ENCODE measurements at places on chromosomes 5 and 9.

DNA sequence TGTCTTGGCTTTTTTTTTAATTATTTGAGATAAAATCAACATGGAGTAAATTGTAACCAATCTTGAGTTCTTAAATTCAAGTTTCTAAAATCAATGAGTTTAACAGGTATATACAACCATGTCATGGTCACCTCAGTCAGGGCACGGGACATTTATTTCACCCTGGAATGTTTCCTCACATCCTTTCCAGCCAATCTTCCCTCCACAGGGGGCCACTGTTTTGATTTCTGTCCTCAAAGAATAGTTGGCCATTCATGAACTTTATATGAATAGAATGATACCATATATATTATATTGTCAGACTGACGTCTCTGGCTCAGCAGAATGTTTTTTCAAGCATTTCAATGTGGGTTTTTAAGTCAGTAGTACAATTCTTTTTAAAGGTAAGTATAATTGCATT, 806 bp downstream of the ZNF474 start:
- no peak for DNase-seq

GRCh38 chr9:134432471-134432870, 106.2 kb downstream of the RXRA start:
- no peak for DNase-seq

- no peak for DNase-seq
These were observed 64.1 kb upstream of the GOLM1 start for GRCh38 chr9:86163503-86163902.

- no peak for DNase-seq
These were observed 102.4 kb upstream of the APC start for GRCh38 chr5:112635276-112635675.

- DNase-seq, result no peak
These were observed 63.4 kb downstream of the MVB12B start for GRCh38 chr9:126389992-126390391.

- no peak for DNase-seq
These were observed 25.9 kb downstream of the SAR1B start for GRCh38 chr5:134606726-134607125.

DNA sequence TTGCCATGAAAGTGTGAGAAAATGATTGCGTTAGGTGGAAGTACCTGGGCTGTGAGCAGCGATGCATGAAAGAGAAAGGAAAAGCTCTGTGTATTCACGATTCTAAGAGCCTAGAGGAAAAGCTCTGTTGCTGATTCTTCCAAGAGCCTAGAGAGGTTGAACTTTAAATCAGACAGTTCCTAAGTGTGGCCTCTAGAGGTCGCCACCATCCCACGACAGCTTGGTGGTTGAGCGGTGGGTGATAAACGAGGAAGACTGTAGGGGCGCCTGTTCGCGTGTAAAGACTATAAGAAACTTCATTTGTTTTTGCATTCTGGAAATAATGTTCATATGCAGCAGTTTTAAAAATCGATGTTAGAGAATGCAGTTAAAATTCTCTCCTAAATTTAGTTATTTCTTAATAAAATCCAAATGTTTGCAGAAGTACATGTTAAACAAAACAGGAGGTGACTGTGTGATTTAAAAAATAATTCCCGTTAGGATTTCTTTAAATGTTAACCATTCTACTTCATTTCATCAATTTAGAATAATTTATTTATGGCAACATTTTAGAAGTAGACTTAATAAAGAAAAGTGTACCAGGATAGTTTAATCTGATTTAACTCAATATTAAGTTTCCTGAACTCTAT, 107.7 kb downstream of the TENT4A start:
- DNase-seq, result no peak

- no peak for DNase-seq
These were observed 15.8 kb downstream of the CSF2 start for GRCh38 chr5:132089363-132089762.

DNA sequence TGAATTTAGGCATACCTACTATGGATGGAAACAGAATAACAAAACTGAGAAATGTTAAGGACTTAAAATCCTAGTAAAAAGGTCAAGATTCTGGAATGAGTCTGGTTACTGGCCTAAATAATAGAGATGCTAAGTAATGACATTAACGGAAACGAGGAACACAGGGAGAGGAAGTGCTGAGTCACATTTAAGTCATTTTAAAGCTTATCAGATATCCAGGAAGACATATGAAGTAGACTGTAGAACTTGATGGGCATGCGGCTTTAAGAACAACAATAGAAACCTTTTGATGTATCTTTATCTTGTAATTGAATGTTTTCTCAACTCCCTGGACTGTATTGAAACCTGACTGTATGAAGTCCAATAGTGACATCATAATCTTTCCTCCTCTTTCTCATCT, 1251.4 kb upstream of the CDH6 start:
- no peak for DNase-seq

DNA sequence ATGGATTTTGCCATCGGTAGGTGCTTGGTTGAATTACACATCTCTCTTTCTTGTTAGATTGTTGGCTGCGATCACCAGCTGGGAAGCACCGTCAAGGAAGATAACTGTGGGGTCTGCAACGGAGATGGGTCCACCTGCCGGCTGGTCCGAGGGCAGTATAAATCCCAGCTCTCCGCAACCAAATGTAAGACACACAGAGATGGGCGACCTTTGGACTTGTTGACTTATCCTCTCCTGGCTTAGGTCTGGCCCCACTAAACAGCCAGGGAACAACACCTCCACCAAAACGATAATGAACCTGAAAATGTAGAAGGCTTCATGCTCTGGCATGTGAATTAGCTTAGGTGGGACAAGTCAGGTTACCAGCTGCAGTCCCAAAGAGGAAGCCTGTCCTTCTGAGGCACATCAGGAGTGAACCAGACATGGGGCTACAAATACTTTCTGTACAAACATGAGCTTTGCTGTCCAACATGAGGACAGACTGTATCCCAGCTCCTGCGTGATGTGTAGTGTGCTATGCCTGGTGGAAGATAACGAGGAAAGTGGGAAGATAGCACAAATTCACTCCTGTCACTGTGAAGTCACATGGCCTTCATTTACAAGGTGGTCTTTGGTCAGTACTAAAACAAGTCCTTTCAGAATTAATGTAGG, 148.4 kb downstream of the ADAMTSL1 start:
- no peak for DNase-seq

DNA sequence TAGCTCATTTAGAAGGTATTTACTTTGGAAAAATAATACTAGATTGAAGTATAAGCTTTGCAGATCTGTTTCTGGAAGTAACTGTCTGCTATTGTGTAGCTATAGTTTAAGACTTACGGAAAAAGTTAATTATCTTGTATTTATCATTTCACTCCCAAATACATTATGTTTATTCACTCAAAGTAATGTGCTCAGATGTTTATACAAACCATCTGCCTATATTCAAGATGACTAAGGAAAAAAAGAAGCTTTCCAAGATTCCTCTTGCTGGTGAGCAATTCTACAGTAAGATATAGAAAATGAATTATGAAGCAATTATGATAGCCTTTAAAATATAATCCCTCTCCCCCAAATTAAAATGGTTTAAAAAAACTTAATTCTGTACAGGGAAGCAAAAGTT, 137.9 kb downstream of the KIAA0825 start:
- no peak for DNase-seq

GRCh38 chr5:154131817-154132216, 58.7 kb upstream of the GALNT10 start:
- DNase-seq, result no peak

- DNase-seq, result no peak
These were observed 87.1 kb upstream of the TLX3 start for GRCh38 chr5:171221916-171222315.

- DNase-seq, result no peak
These were observed 48.5 kb upstream of the GLIPR2 start for GRCh38 chr9:36088020-36088419.

- no peak for DNase-seq
These were observed 596 bp upstream of the CDC37L1 start for GRCh38 chr9:4678679-4679267.

- DNase-seq, result no peak
These were observed 81.9 kb downstream of the TNC start for GRCh38 chr9:115035841-115036612.

- DNase-seq, result no peak
These were observed 345.9 kb upstream of the RIOK2 start for GRCh38 chr5:97528941-97529340.

- no peak for DNase-seq
These were observed 13.1 kb upstream of the SMC2 start for GRCh38 chr9:104080983-104081382.

DNA sequence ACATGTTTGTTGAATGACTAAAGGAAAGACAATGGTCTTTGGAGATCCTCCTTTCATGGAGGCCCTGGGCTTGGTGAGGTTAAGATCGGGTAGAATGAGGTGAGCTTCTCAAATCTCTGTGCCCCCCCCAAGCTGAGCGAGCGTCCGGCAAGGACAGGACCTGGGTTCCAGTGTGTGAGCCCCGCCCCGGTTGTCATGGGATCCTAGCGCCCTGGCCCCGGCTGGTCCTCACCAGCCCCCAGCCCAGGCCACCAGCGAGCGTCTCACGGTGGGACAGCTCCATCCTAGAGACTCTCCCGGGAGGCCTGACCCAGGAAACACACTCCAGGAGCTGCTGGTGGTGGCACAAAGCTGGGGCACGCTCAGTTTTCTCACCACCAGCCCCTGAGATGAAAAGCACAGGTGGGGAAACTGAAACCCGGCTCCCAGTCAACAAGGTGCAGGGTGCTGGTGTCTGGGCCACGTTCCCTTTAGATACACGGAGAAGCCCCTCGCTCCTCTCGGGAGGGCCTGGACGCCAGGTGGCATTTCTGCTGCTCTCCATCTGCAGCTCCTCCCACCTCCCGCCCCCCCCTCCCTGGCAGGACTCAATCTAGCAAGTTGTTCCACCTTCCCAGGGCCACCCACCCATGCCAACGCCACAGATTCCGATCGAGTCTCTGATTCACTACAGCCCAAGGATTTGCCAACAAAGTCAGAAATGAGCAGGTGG, 131.3 kb upstream of the PPP1R26 start:
- DNase-seq, result no peak

DNA sequence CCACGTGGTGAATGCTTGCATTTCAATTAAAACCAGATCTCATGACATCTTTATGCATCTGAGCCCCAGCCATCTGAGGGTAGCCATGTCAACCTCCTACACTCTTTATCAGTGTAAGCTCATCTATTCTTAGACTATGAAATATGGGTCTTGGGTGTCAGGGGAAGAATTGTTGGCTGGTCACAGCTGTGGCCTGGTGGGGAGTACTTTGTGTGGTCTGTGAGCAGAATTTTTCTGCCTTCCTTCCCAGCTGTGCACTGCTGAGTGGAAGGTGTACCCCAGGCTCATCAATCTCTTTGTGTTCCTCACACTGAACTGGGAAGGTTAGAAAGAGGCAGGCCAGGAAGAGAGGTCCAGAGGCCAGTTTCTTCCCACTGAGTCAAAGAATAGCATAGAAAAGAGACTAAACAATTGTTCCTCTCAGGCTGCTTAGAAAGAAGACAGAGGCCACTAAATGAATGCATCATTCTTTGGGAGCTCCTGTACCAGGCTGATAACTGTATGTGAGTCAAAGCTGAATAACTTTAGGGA, 202.7 kb upstream of the RGMB start:
- DNase-seq, result no peak

GRCh38 chr9:87578625-87579024, 81.0 kb downstream of the DAPK1 start:
- DNase-seq, result no peak

DNA sequence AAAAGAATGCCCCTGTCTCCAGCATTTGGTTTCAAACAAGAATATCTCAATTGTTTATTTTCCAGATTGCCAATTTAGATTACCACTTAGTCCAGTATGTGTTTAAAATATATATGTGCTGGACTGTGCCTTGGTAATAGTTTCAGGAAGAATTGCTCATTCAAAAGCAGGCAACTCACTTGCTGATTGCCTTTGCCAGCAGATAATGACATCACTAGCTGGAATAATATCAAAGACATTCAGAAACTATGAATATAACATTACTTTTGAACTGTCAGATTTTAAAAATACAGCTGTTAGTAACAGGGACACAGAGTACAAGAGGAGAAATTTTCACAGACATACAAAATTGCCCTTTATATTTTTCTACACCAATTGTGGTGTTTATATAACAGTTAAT, 96.0 kb upstream of the ITGA2 start:
- no peak for DNase-seq

DNA sequence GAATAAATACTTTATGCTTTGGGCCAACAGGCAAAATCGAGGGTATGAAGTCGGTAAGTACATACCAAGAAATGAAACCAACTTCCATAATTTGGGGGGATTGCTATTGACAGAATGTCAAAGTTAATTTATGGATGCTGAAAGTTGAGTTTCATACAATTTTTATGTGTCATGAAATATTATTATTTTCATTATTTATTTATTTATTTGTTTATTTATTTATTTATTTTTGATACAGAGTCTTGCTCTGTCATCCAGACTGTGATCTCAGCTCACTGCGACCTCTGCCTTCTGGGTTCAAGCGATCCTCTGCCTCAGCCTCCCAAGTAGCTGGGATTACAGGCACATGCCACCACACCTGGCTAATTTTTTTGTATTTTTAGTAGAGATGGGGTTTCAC, 4.5 kb upstream of the GMCL2 start:
- no peak for DNase-seq

All from stimulated activated CD8-positive, alpha-beta memory T cell treated with anti-CD3 and anti-CD28 coated beads, Interleukin-7, amount 100 ng/mL, for 4 hours (primary cell).